ENCODE measurements at places on chromosomes 4 and X.

DNA sequence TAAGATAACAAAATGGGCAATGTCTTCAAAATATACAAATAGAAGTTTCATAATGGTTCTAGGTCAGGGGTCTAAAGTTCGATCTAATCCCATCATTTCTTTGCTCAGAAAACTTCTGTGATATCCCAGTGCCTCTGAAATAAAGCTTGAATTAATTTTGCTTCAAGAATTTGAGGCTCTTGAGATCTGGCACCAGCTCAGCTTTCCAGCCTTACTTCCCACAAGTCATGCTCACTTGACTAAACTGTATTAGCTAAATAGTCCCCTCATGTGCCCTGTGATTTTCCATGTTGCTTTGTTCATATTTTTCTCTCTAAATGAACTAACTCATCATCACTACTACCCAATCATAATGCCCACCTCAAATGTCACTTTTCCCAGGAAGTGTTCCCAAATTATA lies 50.8 kb upstream of the MBNL3 start:
- no peak for DNase-seq

DNA sequence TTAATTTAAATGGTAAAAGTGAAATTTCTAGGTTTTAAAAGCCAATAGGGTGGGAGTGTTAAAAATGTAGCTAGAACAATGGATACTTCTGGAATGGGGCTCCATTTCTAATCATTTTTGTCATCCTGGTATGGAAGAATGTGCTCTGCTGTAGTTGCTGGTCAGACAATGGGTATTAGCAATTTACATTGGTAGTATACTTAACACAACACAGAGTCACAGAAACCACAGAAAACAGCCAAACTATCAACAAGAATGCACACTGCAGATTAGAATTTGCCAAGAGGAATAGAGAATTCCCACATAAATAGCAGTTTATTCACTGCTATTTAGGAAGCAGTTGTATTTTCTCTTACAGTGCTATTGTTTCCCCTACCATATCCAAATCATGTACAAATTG lies 319.6 kb downstream of the PPP3CA start:
- no peak for DNase-seq

DNA sequence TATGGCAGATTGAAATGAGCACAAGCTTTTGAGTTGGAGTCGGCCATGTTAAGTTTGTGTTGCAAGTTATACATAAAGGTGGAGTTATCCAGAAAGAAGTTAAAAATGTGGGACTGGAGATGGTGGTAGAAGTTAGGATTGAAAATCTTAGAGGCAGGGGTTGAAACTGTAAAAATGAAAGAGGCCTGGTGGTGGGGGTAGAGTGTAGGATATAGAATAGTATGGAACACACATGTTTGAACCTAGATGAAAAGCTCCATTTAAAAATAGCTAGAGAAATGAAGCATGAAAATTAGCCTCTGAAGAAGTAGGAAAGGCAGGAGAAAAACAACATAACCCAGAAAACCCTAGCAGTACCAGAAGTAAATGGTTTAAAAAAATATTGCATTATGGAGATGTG lies 131.8 kb upstream of the ENPEP start:
- no peak for DNase-seq

DNA sequence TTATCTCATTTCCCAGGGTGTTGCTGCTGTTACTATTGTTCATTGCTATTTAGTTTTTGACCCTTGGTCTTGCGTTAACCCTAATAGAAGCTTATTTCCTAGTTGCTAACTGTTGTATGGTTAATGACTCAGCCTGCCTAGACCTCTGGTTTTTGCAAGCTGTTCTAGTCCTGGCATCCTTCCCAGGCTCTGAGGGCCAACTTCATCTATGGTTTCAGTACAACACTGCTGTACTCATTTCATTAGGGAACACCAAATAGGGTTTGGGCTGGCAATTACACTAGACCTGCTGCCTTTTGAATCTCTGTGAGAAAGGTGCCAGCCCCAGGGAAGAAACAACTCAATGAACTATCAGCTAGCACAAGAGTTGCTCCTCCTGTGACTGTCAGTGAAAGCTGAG lies 59.6 kb downstream of the DCX start:
- DNase-seq: no peak

GRCh38 chr4:138475116-138475515 lies 233.0 kb upstream of the SLC7A11 start:
- no peak for DNase-seq

GRCh38 chrX:124226129-124226528 lies 106.3 kb upstream of the TEX13D start:
- DNase-seq: no peak

DNA sequence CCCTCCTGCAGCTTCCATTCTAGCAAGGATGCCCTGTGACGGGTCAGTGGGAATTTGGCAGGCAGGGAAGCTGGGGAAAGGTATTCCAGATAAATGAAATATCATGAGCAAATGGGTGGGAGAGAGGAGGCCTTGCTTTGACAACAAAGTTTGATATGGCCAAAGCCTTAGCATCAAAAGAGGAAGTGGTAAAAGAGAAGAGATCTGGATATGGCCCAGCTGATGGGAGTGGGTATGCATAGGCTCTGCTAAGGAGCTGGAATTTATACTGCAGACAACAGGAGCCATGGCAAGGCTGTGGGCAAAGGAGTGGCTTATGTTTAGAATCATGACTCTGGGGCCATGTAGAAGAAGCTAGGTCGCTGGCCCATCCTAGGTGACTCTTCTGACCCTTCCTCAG lies 89.2 kb downstream of the PJA1 start:
- DNase-seq: no peak

DNA sequence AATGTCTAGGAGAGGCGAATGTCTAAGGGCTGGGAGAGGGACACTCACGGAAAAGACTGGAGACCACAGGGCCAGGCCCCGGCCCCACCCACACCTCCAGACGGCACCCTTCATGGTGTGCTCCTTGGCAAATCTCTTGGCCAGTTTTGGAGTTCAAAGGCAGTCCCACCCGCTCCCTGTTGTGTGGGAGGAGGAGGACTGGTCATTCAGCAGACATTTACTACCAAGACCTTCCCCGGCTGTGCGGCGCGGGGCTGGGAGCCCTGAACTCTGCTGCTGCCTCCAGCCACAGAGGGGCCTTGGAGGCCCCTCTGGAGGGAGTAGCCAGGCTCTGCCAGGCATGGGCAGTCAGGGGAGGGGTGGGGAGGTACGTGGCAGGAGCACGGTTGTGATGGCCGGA lies 8.7 kb upstream of the TBC1D14 start:
- DNase-seq: no peak

- no peak for DNase-seq
Measured at GRCh38 chr4:121182296-121182695, 18.2 kb upstream of the TNIP3 start.

- no peak for DNase-seq
Measured at GRCh38 chrX:18389966-18390365, 35.4 kb upstream of the CDKL5 start.

GRCh38 chr4:85637778-85638177 lies 162.8 kb downstream of the ARHGAP24 start:
- no peak for DNase-seq

- no peak for DNase-seq
Measured at GRCh38 chr4:170306208-170306607, 216.5 kb upstream of the AADAT start.

DNA sequence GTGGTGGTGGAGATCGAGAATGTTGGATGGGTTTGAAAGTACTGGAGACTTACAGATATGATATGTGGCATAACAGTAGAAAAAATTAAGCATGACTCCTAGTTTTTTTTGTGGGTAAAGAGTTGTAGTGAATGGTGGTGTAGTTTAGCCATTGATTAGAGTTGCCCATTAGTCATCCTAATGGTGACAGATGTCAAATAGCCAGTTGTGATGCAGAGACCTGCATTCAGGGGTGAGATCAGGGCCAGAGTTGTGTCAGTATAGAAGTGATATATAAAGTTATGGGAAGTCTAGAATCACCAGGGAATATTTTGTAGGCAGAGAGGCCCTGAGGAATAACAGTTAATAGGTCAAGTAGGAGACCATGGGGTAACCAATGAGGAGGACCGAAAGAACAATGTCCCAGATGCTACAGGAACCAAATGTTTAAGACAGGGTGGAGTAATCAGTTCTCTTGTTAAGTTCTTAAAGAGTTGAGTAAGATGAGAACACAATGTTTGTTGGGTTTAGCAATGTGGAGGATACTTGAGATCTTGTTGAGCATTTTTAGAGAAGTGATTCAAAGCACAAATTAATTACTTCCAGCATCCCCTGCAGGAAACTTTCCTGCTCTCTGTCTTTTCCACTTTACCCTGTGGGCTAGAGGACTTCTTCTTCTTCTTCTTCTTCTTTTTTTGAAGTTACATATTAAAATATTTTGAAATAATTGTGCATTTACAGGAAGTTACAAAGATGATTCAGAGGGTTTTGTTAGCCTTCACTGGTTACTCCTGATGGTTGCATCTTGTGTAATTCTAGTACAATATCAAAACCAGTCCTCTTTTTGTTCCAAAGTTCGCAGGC lies 13.3 kb downstream of the SGMS2 start:
- no peak for DNase-seq

GRCh38 chrX:23786268-23786815 lies 3.4 kb downstream of the SAT1 start:
- DNase-seq: no peak

- DNase-seq: no peak
Measured at GRCh38 chrX:39453889-39454621, 643.7 kb downstream of the BCOR start.

- no peak for DNase-seq
Measured at GRCh38 chrX:106040861-106041260, 2.3 kb upstream of the SERPINA7 start.

GRCh38 chr4:119307606-119308005 lies 14.3 kb downstream of the FABP2 start:
- DNase-seq: no peak

DNA sequence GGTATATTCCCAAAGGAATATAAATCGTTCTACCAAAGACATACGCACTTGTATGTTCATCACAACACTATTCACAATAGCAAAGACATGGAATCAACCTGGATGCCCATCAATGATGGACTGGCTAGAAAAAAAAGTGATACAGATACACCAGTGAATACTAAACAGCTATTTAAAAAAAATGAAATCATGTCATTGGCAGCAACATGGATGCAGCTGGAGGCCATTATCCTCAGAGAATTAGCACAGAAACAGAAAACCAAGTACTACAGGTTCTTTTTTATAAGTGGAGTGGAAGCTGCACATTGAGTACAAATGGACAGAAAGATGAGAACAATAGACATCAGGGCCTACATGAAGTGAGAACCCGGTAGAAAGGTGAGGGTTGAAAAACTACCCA lies 81.4 kb downstream of the ANTXR2 start:
- DNase-seq: no peak

- DNase-seq: no peak
Measured at GRCh38 chr4:129623233-129623875, 527.4 kb downstream of the C4orf33 start.

- DNase-seq: no peak
Measured at GRCh38 chr4:81604683-81605218, 133.0 kb upstream of the RASGEF1B start.

GRCh38 chr4:20773144-20773997 lies 73.1 kb downstream of the PACRGL start:
- no peak for DNase-seq

DNA sequence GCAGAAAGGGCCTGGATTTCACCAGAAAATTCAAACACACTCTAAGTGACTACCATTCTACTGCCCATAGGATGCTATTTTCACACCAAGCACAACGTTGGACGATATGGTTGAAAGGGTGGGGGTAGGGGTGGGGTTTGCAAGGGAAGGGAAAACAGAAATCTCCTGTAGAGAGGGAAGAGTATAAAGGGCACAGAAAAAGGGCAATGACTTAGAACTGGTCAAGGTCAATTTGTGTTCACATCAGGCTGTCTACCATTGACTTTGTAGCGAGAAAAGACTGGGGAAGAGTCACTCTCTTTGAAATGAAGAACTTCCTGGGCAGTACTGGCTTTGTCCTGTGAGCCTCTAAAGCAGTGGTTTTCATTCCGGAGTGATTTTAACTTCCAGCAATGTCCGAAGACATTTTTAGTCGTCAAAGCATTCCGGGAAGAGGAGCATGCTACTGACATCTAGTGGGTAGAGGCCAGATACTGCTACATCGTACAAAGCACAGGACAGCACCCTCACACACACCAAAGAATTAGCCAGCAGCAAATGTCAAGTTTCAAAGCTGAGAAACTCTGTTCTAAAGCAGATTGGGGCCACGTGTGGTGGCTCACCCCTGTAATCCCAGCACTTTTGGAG lies 48.4 kb upstream of the SLC7A3 start:
- no peak for DNase-seq

GRCh38 chr4:133641191-133641590 lies 492.1 kb downstream of the PCDH10 start:
- DNase-seq: no peak

DNA sequence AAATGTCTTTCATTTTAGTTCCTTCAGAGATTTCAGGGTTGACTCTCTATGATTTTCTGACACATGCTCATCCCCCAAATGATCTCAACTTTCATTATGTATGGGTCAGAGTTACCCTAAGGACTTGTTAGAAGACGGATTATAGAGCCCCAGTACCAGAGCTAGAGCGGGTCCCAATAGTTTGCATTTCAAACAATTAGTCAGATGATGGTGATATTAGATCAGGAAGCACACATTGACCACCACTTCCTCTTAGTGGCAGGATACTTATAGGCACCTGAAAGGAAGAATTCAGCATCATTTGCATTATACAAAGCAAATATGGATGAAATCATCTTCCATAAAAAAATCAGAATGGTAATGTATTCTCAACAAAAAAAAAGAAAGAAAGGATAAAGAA lies 106.1 kb downstream of the GALNTL6 start:
- no peak for DNase-seq

- DNase-seq: no peak
Measured at GRCh38 chr4:179664430-179665027, 2222.3 kb upstream of the AGA start.

GRCh38 chr4:36281384-36282106 lies at the start of gene DTHD1:
Gene DTHD1, plus strand, starts transcription at chr4:36281616. Its CDS starts 143 bp downstream, at chr4:36281759.
- no peak for DNase-seq

- no peak for DNase-seq
Measured at GRCh38 chrX:13216139-13216538, 103.7 kb downstream of the ATXN3L start.

- no peak for DNase-seq
Measured at GRCh38 chrX:71814123-71814912, 51.2 kb downstream of the CXorf49B start.

- DNase-seq: no peak
Measured at GRCh38 chr4:138409670-138410069, 167.5 kb upstream of the SLC7A11 start.

DNA sequence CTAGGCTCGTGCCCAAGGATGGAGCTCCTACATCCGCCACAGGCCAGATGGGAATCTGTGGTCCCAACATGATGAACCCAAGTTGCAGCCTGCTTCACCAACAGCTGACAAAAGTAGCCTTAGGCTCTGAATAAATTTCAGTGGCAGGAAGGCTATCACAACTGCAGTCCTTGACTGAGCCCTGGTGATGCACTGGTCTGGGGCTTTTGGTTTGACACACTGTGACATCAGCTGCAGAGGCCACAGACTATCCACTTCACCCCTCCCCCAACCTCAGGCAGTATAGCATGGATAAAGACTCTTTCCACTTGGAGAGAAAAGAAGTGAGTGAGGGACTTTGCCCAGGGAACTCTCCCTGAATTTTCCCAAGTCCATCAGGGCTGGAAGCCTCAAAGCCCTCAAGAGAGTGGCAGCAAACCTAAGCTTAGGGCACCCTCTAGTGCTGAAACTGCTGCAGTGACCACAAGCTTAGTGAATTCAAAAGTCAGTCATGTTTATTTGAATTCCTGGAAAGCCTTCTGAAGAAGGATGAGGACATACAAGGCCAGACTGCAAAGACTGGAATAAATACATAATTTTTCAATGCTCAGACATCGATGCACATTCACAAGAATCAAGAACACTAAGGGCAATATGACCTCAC lies 135.0 kb upstream of the TENT5D start:
- no peak for DNase-seq

GRCh38 chr4:89906316-89906715 lies 11.7 kb downstream of the MMRN1 start:
- DNase-seq: no peak
